ENCODE measurements at places on chromosomes 5 and 9.

- DNase-seq = no peak
Observed at GRCh38 chr5:143986516-143987212, 174.7 kb downstream of the HMHB1 start.

DNA sequence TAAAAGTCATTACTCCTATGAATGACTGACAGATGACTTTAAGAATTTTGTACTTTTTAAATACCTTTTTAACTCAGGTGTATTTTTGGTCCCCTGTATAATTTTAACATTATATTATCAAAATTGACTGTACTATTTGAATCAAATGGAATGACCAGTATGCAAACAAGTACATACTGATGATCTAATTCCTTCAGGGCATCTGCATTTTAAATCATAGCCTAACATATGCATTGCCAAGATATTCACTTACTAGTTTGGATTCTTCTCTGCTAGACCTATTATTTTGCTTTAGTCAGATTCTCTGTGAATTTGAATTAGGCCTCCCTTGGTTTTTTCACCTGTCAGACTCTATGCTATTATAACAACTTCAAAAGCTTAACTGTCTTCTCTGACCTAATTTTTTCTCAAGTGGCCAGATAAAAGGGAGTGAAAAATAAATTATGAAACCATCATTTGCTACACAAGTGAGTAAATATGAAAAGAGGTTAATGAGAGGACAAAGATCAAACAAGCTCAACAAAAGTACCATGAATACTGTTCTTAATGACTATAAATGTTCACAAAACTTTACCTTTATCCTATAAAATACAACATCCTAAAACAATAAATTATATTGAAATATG is 1505.2 kb upstream of the CDH9 start:
- no peak for DNase-seq

- no peak for DNase-seq
Observed at GRCh38 chr5:71769287-71769686, 50.2 kb downstream of the CARTPT start.

DNA sequence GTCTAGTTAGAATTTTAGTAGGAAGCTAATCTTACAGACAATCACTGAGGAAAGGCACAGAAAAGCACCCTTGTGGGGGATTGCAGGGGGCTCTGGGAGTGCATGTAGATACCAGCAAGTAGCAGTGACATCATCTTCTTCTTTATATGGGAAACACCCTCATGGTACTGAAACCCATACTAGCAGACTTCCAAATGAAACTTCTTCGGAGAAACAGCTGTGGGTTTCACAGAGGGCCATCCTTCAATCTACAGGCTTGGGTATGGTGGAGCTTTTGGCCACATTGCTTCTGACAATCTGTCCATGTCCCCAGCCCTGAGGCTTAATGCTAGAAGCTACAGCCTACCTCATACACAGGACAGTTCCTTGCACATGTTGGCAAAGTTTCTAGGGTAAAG is 165.2 kb upstream of the NFIB start:
- DNase-seq = no peak

DNA sequence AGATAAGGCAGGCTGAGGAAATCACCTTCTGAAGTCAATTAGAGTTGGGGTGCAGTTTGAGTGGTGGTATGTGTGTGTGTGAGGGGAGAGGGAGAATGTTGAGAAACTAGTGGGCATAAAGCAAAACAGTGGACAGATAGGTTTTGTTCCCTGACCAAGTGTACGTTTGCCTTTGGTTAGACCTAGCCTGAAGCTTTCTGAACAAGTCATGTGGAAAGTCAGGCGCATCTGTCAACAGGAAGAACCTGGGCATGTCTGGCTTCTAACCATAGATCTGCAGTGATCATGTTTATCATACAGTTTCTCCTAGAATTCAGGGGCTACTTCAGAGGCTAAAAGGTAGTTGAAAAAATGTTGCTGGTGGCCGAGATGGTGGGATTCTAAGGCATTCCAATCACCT is 143.2 kb upstream of the PCA3 start:
- DNase-seq = no peak

GRCh38 chr5:119212676-119213075 is 141.8 kb downstream of the DMXL1 start:
- DNase-seq = no peak

GRCh38 chr5:57176350-57176857 is 2.5 kb downstream of the GPBP1 start:
- no peak for DNase-seq

- no peak for DNase-seq
Observed at GRCh38 chr5:142671266-142671665, 14.6 kb downstream of the FGF1 start.
